ENCODE measurements at places on chromosomes 3 and 15.
A peak's percentile ranks its signal among the peaks of the same experiment; 100 is the strongest.

DNA sequence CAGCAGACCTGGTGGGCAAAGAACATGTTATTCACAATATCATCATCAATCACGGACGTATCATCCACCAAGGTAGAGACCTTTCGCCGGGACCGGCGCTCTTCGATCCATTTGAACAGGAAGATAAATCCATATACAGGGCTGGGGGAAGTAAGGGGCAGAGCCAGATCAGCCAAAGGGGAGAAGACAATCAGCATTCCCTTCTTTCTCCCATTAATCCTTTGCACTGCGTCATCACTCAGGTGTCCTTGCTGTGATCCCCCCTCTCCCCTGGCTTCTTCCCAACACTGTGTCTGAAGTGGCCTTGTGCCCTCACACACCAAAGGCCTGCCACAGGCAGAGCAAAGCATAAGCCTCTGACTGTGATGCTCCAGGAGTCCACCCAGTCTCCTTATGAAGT lies 36.4 kb downstream of the SEMA3G start:
- no peak for DNase-seq

GRCh38 chr15:100842756-100843730 lies 36.6 kb upstream of the ALDH1A3 start:
- no peak for DNase-seq

DNA sequence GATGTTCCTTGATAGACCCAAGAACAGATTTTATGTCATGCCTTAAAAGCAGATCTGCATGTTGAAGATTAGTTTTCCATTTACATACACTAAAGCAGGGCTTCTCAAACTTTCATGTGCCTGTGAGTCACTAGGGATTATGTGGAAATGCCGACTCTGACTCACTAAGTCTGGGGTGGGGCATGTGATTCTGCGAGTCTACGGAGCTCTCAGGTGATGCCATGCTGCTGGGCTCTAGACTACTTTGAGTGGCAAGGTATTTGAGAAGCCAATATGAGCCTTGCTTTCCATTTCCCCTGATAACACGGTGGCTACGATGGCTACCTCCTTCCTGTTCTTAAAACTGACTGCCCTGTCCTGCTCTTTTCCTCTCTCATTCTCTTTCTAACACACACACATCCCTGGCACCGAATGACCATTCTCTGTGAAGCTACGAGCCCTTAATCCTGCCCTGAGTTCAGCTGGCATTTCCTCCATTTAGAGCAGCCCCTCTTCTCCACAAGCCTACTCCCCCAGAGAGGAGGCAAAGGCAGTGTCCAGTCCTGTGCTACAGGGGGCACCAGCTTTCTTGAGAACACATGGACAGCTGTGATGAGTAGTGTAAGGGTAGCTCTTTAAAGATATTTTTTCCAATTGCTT lies 39.7 kb upstream of the PYGO1 start:
- DNase-seq: no peak

DNA sequence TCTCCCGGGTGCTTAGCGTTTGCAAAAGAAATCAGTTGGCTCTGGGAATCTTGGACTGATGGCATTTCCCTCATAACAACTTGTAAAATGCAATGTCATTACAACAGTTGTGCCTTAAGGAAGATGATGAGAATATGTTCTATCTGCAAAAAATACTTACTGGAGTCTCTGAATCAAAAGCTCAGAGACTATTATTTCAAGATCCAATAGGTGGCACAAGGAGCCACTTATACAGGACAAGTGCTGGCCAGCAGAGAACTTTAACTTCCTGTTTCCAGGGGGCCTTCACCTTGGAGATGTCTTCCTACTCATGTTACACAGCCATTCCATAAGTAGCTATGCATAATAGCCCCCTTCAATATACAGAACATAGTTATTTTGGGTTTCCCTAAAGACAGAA lies 8.9 kb upstream of the RPS27L start:
- DNase-seq: peak; percentile 45

DNA sequence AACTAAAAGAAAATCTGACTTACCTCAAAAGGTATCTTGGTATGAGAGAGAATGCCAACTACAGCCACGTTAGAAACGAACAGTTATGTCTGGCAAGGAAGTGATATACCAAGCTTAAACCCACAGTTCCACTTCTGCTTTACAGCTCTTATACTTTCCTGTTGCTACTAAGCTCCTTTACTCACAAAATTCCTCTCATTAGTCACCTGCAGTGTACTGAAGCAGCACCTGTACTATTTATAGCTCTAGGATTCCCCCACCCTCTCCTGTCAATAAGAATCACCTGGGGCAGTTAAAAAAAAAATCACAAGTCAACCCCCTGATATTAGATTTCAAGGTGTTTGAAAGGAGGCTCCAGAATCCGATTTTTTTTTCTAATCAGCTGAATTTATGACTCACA lies 2.9 kb upstream of the TMEM266 start:
- no peak for DNase-seq

GRCh38 chr3:143637133-143637532 lies 211.1 kb downstream of the SLC9A9 start:
- no peak for DNase-seq

DNA sequence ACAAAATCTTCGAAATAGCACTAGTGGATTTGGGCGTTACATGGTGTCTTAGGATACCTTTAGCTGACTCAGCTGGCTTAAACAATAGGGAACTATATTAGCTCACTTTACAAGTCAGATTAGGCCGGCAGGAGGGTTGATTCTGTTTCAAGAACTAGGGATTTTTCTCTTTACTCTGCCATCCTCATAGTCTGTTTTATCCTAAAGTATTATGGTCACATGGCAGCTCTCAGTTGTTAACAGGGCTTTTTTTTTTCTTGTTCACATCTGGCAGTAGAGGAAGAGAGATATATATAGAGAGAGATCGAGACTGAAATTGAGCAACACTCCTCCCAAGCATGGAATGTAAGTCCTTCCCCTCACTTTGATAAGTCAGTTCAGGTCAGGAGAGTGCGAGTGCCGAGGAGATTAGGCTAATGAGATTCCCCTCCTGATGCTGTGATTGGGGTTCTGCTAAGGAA lies 32.9 kb downstream of the CHP1 start:
- DNase-seq: peak; percentile 81

DNA sequence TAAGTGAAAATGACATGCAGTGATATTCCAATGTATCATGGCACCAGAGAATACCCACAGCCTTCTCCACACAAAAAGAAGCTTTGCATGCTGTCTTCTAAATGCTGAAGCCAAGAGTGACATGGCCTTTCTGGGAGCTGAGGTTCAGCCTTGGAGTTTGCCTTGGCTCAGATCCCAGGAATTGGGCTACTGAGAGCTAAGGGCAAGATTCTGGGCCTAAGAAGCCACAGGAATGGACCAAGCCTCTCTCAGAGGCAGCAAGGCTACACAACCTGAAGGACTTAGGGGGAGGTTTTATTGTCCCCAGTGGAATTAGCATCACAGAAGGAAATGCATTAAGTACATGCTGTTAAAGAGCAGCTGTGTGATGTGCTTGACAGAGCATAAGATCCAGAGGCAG lies 1078.5 kb downstream of the TUSC7 start:
- peak; percentile 23 for DNase-seq
